ENCODE measurements at places on chromosomes 5 and 9.
A peak's percentile ranks its signal among the peaks of the same experiment; 100 is the strongest.

- DNase-seq, result peak; percentile 9
Observed at GRCh38 chr9:101235105-101235866, 149.5 kb downstream of the BAAT start.

DNA sequence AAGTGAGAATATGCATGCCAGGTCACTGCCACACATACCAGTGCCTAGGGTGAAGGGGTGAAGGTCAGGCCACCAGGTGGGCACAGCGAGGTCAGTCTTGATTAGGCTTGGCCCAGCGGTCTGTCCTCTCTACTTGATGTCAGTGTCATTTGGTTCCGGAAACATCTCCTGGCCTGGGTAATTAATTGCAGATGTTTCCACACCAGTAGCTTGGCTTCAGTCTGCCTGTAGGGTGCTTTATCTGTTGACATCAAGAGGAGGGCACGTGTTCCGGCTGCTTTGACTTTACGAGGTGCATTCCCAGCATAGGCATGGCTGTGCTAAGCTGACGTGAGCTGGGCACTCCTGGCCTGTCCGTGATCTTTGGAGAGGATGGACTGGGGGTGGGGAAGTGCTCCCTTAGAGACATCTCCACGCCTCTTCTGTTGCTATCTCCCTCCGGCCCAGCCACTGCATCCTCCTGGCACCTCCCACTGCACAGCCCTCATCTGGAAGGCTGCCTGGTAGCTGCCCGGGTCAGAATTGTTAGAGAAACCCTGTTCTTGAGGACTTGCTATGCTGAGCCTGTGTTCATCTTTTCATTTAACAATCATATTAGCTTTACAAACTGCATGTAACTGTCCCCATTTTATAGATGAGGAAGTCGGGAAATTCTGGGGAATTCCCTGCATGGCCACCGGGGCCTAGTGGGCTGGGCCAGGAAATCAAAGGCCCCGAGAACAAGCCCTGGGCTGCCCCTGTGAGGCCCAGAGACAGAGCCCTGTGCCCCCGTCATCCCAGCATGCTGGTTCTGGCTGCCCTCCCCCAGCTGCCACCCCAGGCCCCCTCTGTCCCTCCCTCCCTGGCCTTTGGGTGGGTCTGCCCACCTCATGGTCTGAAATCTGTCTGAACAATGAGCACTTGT is 29.1 kb downstream of the JADE2 start:
- peak; percentile 79 for DNase-seq

GRCh38 chr9:110923601-110924000 is 114.7 kb downstream of the LPAR1 start:
- DNase-seq, result peak; percentile 36

GRCh38 chr5:76908166-76908565 is 44.7 kb upstream of the CRHBP start:
- DNase-seq, result no peak

DNA sequence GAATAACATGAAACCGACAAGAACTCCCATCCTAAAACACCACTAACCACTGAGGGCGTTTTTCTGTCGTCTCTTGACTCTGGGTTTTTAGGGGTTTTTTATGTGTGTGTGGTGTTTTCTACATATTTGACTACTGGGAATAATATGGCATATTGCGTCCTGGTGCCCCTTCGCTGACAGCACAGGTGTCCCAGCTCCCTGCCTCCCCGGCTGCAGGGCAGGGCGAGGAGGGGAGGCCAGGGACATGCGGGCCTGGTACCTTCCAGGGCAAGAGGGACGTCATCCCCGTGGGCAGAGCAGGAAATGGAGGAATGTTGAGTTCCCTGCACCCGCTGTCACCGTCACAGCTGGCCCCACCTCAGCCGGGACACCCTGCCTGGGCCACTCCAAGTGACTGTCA is 34.8 kb downstream of the VAV2 start:
- DNase-seq, result no peak

DNA sequence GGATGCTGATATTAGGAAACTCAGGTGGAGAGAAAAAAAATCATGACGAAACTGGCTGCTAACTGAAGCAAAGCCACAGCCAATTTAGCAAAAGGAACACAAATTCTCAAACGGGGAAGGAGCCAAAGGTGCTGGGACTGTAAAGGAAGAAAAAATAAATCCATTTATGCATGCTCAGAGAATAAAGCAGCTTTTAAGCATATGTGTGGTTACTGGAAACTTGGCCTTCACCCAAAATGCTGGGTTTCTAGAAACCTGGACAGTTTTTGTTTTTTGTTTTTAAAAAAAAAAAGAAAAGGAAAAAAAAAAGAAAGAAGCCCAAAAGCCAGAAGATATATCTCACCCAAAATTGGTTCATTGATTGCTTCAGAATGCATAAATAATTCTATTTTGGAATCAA is 8.0 kb downstream of the WHRN start:
- no peak for DNase-seq

GRCh38 chr9:22241611-22242010 is 205.0 kb upstream of the DMRTA1 start:
- DNase-seq, result no peak

GRCh38 chr5:93436083-93436482 is 144.9 kb downstream of the NR2F1-AS1 start:
- DNase-seq, result no peak

DNA sequence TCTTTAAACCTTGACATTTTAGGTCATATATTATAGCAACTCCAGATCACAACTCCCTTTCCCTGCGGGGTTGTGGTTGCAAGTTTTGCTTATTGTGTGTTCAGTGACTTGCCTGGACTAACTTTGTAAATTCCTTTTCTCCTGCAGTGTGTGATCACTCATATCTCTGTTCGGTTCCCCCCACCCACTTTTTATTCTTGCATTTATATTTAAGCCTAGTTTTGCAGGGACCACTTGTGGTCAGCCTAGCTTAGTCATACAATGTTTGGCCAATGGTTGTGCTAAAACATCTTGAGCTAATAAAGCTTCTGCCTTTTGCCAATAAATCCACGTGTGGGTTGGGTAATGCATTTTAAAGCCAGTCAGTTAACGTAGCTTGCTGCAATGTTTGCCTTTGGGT is 146.5 kb upstream of the IRX4 start:
- DNase-seq, result peak; percentile 19

DNA sequence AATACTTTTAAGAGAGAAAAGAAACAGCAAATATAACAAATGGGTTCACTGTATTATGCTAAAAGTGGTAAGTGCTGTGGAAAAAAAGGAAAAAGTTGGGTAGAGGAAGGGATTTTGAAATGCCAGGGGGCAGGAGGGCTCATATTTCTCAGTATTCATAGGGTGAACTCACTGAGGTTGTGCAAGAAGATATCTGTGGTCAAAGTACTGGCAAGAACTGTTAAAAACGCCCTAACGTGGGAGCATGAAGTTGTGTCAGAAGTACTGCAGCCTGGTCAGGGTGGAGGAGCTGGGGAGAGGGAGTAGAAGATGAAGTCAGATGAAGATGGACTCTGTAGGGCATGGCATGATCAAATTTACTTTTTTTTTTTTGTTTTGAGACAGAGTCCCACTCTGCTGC is 31.2 kb upstream of the SLC28A3 start:
- DNase-seq, result peak; percentile 78

DNA sequence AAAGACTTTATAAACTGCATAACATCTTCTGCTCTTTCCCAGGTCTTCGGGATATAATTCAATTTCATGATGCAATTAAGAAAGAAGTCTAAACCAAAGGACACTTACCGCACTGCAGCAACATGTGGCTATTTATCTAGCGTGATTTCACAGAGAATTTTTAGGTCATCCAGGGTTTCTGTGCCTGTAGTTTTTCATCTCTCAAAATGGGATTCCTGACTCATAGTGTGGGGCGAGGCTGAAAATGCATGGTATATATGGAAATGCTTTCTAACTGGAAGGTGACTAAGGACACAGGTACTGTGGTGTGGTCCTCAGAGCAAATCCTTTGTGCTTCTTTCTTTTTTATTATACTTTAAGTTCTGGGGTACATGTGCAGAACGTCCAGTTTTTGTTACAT is 557.7 kb upstream of the KLF4 start:
- DNase-seq, result no peak

DNA sequence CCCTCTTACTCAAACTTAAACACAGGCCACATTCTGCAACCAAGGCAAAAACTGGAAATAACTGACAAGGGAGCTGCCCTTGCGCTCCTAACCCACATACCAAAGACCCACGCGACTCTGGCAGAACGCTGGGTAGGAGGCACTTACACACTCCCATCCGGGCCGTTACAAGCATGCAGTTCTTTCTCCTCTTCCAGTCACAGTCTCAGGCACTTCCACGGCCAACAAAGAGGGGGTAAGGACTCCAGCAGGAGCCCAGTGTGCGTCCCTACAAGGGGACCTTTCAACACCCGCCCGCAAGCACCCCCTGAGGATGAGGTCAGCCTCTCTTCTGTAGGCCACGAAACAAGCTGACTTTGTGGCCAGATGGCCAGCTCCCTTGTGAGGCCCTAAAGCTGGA is 57.4 kb downstream of the SERINC5 start:
- no peak for DNase-seq

GRCh38 chr5:146718609-146719008 is 159.9 kb downstream of the PPP2R2B start:
- no peak for DNase-seq

DNA sequence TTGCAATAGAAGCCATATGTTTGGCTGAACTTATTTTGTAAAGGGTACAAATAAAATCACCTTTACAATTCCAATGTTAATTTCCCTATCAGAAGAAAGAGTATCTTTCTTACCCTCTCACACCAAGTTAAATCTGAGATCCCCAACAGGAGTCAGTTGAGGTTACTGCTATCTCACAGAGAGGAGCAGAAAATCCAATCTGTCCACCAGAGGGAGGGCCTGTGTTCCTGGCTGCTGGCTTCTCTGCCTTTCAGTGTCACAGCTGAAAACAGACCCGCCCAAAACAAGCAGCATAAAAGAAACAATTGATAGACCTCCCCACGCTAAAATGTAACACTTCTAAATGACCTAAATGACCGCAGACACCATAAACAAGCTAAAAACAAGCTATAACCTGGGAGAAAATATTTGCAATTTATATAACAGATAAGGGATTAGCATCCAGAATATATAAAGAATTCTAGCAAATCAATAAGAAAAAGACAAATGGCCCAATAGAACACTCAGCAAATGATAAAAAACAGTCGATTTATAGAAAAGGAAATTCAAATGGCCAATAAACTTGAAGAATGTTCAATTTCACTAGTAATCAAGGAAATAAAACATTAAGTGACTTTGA is 24.5 kb upstream of the MVB12B start:
- peak; percentile 65 for DNase-seq

GRCh38 chr5:4130819-4131218 is 535.2 kb downstream of the IRX1 start:
- DNase-seq, result peak; percentile 59

DNA sequence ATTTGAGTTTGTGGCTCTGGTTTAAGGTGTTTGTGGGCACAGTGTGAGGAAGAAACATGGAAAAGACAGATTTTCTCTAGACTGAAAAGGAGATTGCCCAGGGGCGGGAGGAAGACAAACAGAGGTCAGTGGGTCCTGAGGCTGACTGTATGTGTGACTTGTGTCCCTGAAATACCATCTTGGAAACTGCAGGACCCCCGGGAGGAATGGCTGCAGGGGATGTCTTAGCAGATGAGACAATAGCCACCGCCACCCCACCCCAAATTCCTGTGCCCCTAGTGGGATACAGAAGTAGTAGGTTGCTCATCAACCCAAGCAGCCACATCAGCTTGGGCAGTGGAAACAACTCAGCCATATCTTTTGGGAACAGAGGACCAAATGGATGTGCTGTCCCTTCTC is 1.7 kb upstream of the PSAT1 start:
- DNase-seq, result no peak

DNA sequence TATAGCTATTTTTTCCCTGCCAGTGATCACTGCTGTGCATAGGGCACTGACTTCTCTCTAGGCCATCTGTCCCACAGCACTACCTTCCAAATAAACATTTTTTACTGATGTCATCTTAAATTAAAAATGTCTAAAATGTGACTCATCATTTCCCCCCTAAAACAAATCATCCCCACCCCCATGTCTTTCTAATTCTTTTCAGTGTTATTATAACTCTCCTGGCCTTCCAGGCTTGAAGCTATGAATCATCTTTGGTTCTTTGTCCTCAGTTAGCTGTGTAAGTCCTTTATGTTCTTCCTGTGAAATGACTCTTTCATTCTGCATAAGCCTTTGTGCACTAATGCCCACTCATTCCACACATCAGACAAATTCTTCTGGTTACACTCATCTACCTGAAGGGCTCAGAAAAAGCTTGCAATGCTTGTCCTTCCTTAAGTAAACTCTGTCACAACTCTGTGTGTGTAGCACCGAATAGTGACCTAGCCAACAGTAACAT is 78.1 kb downstream of the CFAP95 start:
- peak; percentile 92 for DNase-seq

DNA sequence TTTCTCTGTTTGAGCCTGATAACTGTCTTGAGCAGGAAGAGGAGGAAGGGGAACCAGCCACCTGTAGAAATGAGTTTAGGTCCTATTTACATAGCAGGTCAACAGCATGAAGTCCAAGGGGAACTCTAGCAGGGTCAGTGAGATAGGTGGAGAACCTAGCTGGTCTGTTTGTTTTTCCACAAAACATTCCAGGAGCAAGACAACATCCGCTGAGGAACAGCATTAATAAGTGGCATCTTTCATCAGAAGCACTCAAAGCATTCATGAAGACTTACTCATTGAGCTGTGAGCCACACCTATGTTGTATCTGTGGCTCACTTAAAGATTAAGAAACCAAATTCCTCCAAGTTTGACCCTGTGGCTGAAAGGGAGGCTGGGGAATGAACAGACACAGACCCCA is 115.9 kb downstream of the ACTBL2 start:
- DNase-seq, result no peak

GRCh38 chr9:92480291-92480771 is 2.0 kb downstream of the ASPN start:
- peak; percentile 34 for DNase-seq

DNA sequence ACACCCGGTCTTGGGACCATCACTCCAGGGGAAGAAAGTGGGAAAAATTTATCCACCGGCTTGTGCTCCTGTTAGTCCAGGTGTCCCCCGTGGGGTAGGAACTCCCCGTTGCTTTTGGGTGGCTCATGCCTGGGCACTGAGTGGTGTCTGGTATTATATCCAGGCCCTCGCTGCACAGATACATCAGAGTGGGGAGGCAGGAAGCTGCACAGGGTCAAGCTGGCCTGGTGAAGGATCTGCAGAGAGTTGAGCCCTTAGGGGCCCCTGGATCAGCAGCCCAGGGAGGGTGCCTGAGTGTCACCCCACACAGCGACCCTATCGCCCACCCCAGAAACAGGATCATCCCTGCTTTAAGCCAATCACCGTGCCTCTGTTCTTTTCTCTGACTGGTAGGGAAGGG is 24.4 kb upstream of the COL5A1 start:
- no peak for DNase-seq

DNA sequence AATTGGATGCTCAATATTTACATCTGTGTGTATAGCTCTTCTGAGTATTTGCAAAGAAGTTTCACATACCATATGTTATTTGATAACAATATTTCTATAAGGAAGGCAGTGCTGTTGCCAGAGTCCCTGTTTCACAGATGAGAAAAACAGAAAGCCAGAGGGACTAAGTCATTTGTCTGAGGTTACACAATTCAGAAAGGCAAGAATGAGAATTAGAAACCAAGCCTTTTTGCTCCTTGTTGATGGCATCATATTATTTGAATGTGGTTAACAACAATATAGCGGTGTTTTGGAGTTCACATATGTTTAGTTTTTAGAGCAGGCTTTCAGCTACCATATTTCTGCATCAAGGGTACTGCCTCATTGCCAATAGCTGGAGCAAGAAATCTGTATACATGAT is 110.9 kb upstream of the PRLR start:
- DNase-seq, result no peak

GRCh38 chr5:154101184-154101583 is 62.4 kb downstream of the MFAP3 start:
- no peak for DNase-seq

Data from fibroblast of skin of scalp (primary cell).